ENCODE measurements at places on chromosomes 13 and 19.

DNA sequence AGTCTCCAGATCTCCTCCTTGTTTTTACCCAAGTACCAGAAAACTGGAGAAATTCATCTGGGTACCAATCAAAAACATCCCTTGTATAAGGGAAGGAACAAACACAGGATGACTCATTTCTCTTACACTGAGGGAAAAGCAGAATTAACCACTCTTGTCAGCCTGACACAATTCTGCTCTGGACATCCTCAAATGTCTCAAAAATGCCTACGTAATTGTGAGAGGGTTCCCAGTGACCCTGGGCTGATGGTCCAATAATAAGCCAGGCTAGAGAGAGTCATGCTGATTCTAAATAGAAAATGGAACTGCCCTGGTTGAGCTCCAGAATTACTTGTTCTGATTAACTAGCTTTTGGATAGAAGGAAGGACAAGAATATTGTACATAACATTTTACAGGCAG lies 14.5 kb downstream of the ZNF708 start:
- no peaks in the 10 kb centered on the region for H3K36me3 ChIP-seq
- no peak for DNase-seq
- no peaks in the 10 kb centered on the region for H3K27me3 ChIP-seq
- no peak overlapping the region for H3K27ac ChIP-seq
- H3K4me1 ChIP-seq: no peaks in the 10 kb centered on the region

GRCh38 chr19:45049073-45049736 lies 10.4 kb downstream of the CLASRP start:
- no peak overlapping the region for H3K27ac ChIP-seq
- DNase-seq: no peak
- H3K27me3 ChIP-seq: no peaks in the 10 kb centered on the region
- peaks cover 4% of the 10 kb centered on the region for H3K4me1 ChIP-seq
- peaks cover 20% of the 10 kb centered on the region for H3K36me3 ChIP-seq

DNA sequence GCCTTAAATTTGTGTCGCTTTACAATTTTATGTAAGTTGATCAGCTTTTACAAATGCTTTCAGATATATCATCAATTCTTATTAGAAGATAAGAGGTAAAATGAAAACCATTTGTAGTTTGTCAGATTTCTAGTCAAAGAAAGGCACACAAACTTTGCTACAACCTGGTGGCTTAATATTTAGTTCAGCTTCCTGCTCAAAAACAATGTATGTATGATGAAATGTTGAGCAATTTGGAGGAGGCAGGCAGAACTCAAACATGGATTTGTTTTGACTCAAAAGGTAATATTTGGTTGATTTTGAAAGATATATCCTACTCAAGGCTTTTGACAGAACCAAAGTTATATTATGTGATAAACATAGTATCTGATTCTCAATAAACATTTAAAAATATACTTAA lies 24.2 kb downstream of the NEK5 start:
- no peaks in the 10 kb centered on the region for H3K4me1 ChIP-seq
- no peaks in the 10 kb centered on the region for H3K36me3 ChIP-seq

- H3K27me3 ChIP-seq: no peaks in the 10 kb centered on the region
- DNase-seq: no peak
- peaks cover 36% of the 10 kb centered on the region for H3K36me3 ChIP-seq
- H3K27ac ChIP-seq: no peak overlapping the region
Measured at GRCh38 chr13:79338343-79338742, 67.7 kb downstream of the RBM26 start.

DNA sequence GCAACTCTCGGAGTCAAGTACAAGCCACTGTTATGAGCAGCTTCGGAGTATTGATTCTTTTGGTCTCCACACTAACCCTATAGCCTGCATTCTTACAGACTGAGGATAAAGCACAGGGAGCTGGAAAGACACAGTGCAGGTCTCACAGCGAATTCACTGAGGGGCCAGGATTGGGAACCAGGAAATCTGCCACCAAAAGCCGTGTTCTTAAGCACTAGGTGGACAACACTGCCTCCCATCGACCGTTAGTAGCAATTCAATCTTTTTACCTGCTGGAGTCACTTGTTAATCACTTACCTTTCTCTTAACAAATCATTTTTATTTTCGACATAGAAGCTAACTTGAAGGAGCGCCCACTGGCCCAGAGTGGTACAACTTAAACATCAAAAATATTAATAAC lies 6.3 kb downstream of the PMIS2 start:
- no peak overlapping the region for H3K4me3 ChIP-seq
- no peak overlapping the region for H3K27ac ChIP-seq
- H3K4me1 ChIP-seq: no peaks in the 10 kb centered on the region
- no peaks in the 10 kb centered on the region for H3K36me3 ChIP-seq

All from thoracic aorta (tissue), 2 donors.